ENCODE measurements at places on chromosomes 6 and 20. TPM values are rescaled to one million over a fixed set of nuclear protein-coding genes. Genes with fewer than 3 reads are reported as not detected.

The EYS gene
- total RNA-seq, result 0.69 TPM

The PPP1R10 gene
- total RNA-seq, result 15.2 TPM

The GPX5 gene
- not detected for total RNA-seq

The RUNX2 gene
- 2.9 TPM for total RNA-seq

The KCNK5 gene
- 1.4 TPM for total RNA-seq

The VNN1 gene
- total RNA-seq, result 0.89 TPM

The CDH26 gene
- total RNA-seq, result 6.5 TPM

The PTGIS gene
- 14.0 TPM for total RNA-seq

The SLC35B3 gene
- 18.9 TPM for total RNA-seq

The ARMH2 gene
- not detected for total RNA-seq

The OR2B6 gene
- total RNA-seq, result not detected

The TRMT11 gene
- 23.9 TPM for total RNA-seq

The CAGE1 gene
- total RNA-seq, result not detected

The FAM162B gene
- total RNA-seq, result 5.1 TPM

The TNF gene
- total RNA-seq, result 1.9 TPM

The FKBP1C gene
- total RNA-seq, result not detected

The SNAI1 gene
- 0.59 TPM for total RNA-seq

The DEF6 gene
- total RNA-seq, result 10.9 TPM

The ANKEF1 gene
- total RNA-seq, result 1.3 TPM

The SPTLC3 gene
- 32.3 TPM for total RNA-seq

The SPATS1 gene
- not detected for total RNA-seq

The SMIM13 gene
- 13.2 TPM for total RNA-seq

The ELOVL4 gene
- total RNA-seq, result 60.1 TPM

The SPATA25 gene
- total RNA-seq, result 0.69 TPM

The HLA-DQB1 gene
- total RNA-seq, result 0.69 TPM

The SYNGAP1 gene
- total RNA-seq, result 8.8 TPM

The PRRT1 gene
- 0.20 TPM for total RNA-seq

The VWA7 gene
- total RNA-seq, result 0.99 TPM

The PRSS16 gene
- 0.99 TPM for total RNA-seq

The PRR18 gene
- total RNA-seq, result 0.20 TPM

The HIVEP1 gene
- total RNA-seq, result 30.8 TPM

The GABRR1 gene
- 0.20 TPM for total RNA-seq

The PABPC1L gene
- total RNA-seq, result 18.3 TPM

The TFAP2D gene
- total RNA-seq, result not detected

The DEFB132 gene
- total RNA-seq, result not detected

The RPS6KA2 gene
- 11.7 TPM for total RNA-seq

The PPIL6 gene
- 4.1 TPM for total RNA-seq

The ANGPT4 gene
- 0.10 TPM for total RNA-seq
